ENCODE measurements at places on chromosomes 11 and 22.
A peak's percentile ranks its signal among the peaks of the same experiment; 100 is the strongest.

DNA sequence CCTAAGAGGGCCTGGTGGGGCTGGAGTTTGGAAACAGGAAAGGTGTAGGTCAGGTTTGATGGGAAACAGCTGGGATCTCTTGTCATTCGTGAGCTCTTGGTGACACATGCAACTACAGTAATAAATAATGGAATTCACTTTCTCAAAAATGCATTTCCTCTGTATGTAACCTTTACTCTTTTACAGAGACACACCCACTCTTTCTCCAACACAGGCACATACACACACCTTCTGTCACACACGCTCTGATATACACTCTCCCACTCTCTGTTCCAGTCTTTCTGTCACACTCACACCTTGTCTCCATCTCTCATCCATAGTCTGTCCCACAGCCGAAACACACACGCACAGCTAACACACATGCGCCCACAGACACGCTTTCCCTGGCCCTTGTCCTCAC lies 6.6 kb upstream of the C22orf42 start:
- no peak for DNase-seq

DNA sequence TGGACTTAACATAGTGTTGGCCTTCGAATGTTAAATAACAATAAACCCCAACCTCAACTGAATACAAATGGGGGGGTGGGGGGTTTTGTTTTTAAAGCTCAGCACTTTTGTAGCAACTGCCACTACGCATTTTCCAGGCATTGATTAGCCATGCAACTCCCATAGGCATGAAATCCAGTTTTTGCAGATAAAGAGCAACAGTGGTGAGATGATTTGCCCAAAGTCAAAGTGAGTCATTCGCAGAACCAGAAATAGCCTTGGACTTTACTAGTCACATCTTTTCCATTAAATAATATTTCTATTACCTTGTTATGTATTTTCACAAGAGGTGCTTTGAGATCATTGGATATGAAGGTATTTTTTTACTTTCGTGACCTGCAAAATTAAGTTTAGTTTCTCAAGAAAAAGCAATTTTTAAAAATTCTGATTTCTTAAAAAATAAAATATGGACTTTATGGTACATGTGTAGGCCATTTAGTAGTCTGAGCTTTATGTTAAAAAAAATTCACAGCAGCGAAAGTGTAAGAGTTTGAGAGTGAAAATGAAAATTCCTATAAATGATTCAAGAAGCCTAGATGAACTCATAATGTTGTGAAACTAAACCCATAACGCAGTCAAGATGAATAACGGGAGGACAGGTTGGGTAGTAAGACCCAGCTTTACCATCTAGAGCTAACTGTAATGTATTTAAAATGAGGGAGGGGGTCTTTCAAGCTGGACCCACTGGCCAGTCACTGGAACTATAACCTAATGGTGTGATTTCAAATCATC lies 1.9 kb upstream of the PHF21A start:
- no peak for DNase-seq

DNA sequence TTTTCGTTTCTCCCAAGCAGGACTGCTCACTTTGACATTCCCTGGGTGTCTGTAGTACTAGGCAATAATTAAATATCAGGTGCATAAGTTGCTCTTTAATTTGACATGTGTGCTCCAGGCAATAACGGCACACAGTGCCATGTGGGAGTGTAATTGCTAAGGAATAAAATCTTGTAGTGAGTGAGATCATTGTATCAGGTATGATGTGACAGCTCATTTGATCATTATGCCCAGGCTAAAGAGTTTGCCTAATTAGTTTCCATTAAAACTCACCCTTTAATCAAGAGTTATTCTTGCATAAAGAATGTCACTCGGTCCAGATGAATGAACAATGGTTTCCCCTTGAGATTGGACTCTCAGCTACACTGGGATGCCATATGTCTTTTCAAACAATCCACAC lies 220.0 kb downstream of the INSC start:
- no peak for DNase-seq

DNA sequence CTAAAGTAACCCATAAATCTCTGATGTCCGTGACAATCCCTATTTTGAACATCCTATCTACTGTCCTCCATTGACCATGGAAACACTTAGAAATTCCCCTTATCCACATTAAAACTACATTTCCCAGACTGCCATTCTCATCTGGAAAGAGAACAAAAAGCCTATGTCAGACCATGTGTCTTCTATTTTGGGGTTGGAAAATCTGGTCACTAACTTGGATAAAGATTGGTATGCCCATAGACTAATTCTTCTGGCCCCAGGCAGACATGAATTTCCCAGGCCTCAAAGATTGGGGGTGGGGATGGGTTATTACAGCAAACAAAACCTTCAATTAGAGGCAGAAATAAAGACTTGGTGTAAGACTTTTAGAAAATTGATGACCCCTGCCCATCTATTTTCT lies 30.9 kb upstream of the CREB3L1 start:
- DNase-seq, result no peak

DNA sequence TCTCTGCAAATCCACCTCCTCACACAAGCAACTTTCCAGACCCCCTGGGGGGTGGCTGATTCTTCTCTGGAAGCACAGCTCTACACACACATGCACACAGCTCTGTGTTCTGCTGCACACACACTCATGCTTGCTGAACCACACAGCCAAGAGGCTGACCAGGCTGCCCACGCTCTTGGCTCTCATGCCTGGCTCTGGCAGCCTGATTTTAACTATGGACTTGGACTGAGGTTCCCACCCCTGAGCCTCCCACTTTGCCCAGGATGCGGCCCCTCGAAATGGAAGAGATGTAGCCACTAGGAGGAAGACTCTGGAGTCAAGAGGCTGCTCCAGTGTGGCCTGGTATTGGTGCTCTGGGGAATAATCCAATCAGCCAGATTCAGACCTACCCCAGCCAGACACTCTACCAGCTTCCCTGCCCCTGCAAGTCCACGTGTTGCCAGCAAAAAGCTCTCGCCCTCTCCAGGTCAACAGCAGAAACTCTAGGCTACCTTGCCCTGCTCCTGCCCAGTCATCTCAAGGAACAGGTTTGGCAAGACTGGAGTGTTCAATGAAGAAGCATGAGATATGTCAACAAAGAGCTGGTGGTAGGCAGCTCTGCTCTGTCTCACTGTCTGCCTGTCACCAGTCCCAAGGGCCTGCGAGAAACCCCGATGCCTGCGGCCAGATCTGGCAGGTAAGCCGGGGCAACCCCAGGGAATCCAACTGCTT lies 8.8 kb upstream of the CASTOR1 start:
- no peak for DNase-seq

DNA sequence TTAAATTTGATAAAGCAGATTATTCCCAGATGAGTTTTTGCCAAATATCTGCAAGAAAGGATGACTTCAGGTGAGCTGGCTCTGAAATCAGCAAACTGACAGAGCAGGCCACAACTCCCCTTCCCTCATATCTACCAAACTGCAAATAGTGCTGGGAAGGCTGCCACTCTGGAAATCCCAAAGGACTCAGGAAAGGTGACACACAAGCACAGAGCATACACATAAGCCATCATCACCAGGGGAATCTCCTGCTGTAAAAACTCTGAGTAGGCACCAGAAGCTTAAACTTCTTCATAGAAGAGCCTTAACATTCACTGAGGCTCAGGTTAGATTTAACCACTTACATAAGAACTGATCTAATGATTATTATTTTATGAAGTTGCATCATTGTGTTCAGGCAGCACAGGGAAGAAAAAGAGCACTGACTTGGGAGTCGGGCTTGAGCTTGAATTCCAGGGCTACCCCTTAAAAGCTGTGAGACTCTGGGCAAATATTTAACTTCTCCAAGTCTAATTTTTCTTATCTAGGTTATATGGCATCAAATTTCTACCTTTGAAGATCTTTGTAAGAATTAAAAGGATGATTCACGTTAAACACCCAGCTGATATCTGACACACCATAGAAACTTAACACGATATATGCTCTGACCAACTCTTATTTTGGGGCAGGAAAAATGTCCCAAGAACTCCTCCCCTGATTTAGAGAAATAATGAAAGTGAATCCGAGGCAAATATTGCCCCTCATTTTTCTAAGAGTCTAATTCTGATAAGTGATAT lies 15.0 kb downstream of the SYTL2 start:
- DNase-seq, result no peak

DNA sequence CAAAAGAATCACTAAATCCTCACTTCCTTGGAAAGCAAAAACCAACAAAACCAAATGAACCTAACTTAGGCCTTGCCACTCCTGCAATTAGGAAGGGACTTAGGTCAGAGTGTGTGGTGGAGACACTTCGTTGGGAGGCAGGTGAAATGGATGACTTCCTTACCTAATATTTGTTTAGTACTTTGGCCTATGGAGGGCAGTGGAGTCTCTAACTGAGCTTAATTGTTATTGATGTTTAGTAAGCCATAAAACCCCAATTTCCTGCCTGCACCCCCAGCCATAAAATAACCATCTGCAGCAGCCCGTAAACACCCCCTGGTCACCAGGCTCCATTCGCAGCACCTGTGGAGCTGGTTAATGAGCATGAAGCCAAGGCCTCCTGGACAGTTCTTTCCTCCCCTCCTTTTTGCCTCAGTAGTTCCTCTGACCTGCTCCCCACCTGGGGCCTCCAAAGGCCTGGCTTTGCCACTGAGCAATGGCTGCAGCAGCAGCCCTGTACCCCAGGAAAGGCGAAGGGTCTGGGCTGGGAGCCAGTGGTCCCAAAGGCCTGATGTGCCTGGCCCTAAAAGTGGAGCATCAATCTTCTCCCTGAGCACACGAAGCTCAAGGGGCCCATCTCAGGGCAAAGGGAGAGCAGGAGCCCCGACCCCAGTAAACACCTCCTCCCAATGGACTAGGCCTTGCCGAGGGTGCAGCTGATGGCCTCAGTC lies 15.6 kb upstream of the SYT13 start:
- no peak for DNase-seq

- peak; percentile 42 for DNase-seq
Measured at GRCh38 chr22:26461188-26461810, 22.3 kb downstream of the HPS4 start.

GRCh38 chr22:47139013-47139789 lies 376.8 kb downstream of the TBC1D22A start:
- no peak for DNase-seq

DNA sequence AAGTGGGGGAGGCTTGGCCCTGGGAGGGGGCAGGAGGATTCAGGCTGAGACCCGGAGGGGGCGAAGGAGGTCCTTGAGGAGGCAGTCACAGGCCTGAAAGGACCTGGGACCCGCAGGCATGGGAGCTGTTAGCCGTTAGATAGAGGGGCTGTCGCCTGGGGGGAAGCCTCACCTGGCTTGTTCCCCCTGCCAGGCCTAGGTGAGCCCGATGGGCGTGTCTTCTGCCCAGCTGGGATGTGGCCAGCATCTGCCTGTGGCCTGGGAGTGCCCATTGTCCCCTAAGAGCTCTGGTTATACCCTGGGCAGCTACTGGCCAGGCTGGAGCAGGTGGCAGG lies 1.8 kb upstream of the DUSP8 start:
- DNase-seq, result no peak

GRCh38 chr11:70067591-70068341 lies 10.4 kb upstream of the ANO1 start:
- no peak for DNase-seq

- no peak for DNase-seq
Measured at GRCh38 chr11:95412074-95412473, 181.1 kb upstream of the SESN3 start.

DNA sequence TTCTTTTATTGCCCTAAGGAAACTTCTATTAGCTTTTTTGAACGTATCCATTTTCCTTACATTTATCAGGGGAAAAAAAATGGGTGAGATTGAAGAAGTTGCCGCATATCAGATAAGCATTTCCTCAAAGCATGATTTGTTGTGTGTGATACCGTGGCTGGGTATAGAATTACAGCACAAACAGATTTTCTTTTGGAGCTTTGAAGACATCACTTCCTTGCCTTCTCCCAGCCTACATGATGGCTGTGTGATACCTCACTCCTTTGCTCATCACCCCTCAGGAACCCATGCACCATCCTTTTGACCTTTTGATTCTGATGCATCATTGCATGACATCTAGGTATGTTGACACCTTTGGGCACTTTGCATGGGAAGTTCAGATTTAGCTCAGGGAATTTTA lies 1155.3 kb downstream of the BRD1 start:
- DNase-seq, result no peak

DNA sequence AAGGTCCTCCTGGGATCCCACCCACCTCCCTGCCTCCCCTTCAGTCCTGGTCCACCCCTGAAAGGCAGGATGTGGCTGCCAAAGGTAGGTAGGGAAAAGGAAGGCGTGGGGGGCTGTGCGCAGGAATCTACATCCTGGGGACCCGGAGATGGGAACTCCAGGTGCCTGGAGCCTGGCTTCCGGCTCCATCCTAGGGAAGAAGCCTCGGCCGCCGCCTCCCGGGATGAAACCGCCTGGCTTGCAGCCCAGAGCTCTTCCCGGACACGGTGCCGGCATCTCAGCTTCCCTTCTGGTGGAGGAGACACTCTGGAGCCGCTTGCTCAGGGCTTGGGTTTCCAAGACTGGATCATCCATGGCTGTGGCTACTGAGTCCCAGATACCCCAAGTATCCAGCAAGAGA lies 33.3 kb upstream of the PDGFB start:
- DNase-seq, result no peak

DNA sequence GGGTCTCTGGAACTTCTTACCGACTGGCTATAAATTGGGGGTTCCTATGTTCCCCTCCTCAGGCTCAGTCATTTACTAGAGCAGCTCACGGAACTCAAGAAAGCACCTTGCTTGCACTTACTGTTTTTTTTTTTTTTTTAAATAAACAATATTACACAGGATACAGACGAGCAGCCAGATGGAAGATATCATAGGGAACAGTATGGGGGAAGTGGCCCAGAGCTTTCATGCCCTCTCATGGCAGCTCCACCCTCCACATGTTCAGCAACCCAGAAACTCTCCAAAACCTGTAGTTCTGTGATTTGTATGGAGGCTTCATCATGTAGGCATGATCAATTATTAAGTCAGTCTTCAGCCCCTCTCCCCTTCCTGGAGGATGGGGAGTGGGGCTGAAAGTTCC lies 7.5 kb downstream of the UVRAG start:
- no peak for DNase-seq

DNA sequence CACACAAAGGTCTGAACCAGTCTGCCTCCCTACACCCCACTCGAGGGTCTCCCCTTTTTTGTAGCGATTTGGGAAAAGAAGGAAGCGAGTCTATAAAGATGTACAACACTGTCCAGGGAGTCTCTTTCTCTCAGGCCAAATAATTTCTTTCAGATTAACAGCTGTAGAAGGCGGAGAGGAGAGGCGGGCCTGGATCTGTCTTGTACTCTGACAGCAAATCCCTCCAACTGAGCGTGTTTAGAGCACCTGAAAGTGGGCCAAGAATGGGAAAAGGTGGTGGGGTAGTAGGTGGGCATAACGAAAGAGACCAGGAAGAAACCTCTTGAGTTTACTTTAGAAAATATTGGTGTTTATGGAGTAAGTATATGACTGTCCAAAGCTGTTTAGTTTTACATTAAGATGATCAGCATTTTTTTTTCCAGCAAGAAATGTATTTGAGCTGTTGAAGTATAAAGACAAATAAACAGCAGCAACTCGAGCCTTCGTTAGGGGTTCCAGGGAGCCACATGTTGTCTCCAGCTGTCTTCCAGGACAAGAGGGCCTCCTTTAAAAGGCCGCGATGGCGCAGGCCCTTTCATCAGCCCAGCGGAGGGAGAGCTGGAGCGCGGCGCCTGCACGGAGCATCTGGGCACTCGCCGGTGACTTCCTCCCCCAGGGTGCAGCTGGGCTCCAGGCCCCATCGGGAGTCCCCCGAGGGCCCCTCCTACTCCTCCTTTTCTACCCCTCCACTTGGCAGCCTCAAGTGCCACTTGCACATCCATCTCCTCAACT lies 34.9 kb downstream of the SCUBE1 start:
- no peak for DNase-seq
